ENCODE measurements at places on chromosomes 4 and X.

DNA sequence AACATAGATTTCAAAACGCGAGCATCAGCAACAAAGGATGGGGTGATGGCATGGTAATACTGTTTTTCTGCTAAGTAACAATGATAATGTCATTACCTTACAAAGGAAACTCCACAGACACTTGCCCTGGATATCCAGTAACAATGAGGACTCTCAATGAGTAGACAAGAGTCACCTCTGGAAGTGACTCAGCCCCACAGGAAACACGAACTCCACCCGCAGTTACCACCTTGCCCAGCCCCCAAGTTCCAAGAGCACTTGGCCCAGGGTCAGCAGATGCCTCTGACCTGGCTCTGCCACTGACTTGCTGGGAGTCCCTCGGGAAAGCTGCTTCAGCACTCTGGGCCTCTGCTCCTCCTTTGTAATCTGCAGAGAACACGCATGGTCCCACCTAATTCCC, 110.3 kb upstream of the MAP3K15 start:
- DNase-seq, result peak; percentile 12

DNA sequence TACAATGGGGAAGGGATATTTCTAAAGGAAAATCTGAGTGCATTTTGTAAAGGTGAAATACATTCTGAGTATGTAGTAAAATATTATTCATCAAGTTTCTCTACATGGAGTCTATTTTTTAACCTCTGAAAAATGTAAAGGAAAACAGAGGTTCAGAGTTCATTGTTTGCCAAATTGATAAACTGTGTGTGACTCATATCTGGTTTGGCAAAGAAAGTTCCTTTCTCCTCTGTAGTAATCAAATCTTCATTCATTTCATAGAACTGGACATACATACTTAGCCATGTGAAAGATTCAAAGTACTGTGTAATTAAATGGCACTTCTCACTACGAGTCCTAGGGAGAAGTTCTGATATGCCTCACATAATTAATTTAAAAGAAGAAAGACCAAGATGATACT, 61.6 kb downstream of the HPGD start:
- peak; percentile 56 for DNase-seq

- no peak for DNase-seq
Measured at GRCh38 chr4:71978210-71978835, 53.5 kb upstream of the NPFFR2 start.

DNA sequence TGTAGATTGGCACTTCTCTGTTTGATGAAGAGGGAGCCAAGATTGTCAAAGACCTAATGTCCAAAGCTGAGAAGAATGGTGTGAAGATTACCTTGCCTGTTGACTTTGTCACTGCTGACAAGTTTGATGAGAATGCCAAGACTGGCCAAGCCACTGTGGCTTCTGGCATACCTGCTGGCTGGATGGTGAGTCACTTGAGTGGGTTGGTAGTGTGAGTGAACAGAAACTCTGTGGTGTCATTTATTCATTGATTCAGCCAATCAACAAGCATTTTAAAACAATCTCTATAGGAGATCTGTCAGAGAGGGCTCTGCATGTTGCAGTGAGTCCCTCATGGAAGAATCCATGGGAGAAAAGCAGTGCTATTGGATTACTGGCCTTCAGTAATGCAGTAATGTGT, 16.3 kb downstream of the TAF9B start:
- no peak for DNase-seq

DNA sequence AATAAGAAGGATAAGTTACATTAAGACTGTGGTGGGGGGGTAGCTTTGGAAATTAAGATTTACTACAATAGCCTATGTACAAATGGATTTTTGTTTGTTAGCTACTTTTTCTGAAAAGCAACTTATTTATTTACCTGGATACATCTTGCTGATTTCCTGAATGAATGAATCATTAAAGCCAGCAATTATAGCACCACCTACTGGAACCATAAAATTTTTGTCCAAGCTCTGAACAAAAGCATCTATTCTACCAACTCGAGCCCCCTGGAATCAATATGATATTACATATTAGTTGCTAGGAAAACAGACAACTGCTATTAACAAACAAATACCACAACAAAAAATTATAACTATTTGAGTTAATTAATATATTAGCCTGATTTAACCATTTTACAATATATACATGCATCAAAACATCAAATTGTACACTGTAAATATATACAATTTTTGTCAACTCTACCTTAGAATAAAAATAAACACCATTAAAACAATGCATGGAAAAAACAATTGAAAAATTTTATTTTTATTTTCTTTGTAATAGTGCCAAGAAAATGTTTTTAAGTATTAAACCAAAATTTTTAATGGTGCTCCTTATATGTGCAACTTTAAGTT, 15.3 kb downstream of the SEPSECS start:
- DNase-seq, result peak; percentile 18

DNA sequence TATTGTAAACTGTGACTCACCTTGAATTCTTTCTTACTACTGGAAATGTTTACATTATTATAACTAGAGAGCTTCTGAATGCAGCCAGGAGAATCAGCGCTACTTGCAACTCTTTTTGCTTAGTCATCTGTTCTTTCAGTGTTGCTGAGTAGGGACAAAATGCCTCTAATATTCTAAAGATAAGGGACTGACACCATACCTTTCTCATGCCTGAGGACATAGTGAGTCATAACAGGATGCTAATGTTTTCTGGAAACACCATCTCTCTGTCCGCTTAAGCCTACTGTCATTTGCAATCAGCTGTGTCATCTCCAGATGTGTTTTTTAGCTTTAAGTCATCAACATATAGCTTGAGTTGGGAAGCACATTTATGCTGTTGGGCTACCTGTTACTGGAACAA, 108.3 kb downstream of the QRFPR start:
- no peak for DNase-seq

DNA sequence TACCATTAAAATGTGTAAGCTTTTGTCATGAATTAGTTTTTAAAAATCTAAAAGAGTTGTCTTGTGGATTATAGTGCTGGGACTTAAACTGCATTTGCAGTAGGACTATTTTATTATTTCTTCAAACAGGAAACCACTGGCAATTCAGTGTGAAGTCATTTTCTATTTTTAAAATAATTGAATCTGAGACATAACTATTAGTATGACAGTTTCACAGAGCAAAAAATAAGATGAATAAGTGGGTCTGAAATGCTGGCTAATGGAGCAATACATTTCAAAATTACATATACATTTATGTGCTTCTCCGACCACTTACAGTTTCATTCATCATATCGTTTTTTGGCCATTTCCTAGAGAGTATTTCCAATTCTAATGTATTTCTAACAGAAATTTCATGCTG, 75.3 kb upstream of the RAPGEF2 start:
- no peak for DNase-seq

DNA sequence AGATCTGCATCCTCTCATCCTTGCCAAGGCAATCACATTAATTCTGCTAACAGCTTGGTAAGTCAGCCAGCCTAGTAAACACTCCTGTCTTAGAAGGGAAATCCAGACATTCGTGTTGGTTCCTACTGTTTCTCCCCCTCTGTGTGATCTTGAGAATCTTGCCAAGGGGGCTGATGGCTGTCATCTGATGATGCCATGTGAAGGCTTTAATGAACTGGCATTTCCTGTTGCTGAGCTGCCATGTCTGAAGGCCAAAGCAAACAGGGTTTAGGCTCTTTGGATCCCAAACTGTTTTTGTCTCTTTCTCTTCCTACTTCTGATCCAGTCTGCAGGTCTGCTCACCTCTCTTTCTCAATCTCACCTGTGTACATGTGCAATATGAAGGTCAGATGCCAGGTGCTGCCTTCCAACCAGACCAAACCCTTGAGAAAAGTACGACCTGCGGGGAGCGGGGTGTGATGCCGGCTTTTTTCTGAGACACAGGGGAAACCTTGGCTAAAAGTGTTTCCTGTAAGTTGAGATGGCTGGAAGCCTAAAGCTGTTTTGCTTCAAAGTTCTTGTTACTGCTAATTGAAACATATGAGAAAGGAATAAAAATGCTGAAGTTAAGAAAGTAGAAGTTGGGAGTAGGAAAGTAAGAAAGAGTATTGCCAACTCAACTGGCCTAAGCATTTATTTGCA, 532.9 kb downstream of the ANKRD50 start:
- DNase-seq, result no peak

- no peak for DNase-seq
Measured at GRCh38 chrX:50973199-50973598, 62.7 kb downstream of the BMP15 start.

- no peak for DNase-seq
Measured at GRCh38 chr4:108272046-108272445, 103.3 kb upstream of the LEF1 start.

DNA sequence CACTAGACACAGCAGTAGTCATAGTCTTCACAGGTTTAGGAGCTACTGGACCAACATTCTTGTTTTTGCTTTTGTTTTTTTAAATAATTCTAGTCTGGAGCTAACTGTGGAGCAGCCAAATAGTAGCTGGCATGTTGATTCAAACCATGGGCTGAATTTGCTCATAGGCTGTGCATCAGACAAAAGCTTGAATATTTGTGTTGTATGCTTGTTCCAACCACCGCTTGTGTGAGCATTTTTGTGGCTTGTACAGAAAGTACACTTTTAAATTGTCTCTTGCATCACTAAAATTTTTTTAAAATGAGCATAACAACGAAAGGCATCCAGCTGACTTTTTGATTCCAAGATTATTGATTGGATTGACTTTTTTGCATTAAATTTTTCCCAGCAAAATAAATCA, 39.6 kb downstream of the CCNI start:
- DNase-seq, result no peak

DNA sequence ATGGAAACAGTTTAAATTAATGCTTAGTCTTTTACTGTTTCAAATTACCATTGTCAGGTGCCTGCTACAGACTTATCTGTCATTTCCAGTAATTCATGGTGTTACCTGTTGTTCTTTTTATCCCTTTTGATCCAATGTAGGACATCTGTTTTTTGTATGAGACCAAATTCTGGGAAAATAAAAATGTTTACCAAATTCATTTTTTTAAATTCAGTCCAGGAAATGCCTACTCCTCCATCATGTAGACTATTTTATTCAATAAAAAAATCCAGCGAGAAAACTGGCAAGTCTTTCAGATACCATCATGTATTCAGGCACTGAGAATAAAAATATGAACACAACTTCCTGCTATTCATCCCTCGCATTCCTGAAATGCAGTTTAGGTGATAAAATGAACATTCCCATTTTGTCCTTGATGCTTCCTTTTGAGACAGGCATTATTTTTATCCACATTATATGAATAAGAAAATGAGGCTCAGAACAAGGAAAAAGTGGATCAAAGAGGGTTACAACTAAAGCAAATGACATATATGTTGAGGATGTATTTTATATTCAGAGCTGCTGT, 584.2 kb downstream of the SPRY1 start:
- no peak for DNase-seq

DNA sequence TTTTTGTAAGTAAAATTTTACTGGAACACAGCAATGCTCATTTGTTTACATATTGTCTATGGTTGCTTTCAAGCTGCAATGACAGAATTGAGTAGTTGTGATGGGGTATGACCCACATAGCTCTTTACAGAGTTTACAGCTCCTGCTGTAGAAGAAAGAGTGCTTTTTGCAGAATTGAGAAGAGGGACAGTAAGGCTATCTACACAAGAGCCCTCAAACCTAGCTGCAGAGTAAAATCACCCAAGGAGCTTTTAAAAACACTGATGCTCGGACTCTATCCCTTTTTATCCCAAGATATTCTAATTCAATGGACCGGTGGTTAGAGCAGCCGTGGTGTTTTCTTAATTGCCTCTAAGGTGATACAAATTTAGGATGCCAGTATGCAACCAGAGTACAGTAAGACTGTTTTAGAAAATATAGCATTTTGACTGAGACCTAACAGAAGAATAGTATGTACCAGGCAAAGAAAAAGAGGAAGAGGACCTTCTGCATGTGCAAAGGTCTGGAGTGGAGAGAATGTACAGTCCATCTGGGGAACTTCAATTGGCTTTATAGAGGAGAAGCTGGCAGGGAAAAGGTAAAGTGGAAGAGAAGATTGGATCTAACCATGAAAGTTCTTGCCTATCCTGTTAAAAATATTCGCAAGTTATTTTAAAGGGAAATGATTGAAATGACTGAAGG, 663.6 kb upstream of the CPEB2 start:
- DNase-seq, result no peak

- no peak for DNase-seq
Measured at GRCh38 chr4:47675806-47676205, 162.1 kb downstream of the CORIN start.

DNA sequence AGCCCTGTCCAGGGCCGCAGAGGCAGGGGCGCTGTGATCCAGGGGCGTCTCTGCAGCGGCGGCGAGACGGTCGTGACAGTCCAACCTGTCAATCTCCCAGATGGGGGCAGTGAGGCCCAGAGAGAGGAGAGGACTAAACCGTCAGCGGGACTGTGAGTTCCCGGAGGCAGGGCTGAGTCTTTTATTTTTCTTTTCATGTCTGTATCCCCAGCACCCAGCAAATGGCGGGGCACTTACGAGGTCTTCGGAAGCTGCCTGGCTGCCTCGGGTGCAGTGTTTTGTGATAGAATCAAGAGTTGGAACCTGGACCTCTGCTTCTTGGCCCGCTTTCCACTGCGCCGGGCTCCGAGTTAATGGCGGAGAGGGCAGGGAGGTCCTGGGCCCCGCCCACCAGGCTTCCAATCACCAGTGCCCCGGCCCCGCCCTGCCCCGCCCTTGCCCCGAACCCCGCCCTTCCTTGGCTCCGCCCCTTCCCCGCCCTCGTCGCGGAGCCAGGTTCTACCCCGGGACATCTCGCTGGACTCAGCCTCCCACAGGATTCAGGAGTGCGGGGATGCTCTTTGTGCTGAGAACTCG, 35.3 kb upstream of the GRPEL1 start:
- DNase-seq, result peak; percentile 88

GRCh38 chrX:23819385-23820234, 36.6 kb downstream of the SAT1 start:
- DNase-seq, result no peak

GRCh38 chr4:1417522-1418390, 11.5 kb upstream of the NKX1-1 start:
- peak; percentile 2 for DNase-seq

- no peak for DNase-seq
Measured at GRCh38 chr4:109915385-109916026, 2.8 kb downstream of the EGF start.

DNA sequence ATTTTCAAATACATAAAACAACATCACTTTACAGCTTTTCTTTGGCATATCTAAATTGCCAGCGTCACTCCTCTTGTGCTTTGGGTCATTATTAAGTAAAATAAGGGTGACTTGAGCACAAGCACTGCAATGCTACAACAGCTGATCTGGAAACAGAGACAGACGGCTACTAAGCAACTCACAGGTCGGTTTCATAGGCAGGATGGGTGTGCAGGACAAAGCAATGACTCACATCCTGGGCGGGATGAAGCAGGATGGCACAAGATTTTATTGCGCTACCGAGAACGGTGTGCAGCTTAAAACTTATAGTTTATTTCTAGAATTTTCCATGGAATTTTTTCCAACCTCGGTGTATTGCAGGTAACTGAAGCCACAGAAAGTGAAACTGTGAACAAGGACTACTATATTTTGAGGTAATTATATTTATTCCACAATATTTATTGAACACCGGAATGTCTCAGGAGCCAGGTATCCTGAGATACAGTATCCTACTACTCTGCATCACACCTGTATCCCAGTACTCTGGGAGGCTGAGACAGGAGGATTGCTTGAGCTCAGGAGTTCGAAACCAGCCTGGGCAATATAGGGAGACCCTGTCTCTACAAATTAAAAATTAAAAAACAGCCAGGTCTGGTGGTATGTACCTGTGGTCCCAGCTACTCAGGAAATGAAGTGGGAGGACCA, 215.5 kb downstream of the APBB2 start:
- peak; percentile 79 for DNase-seq

- no peak for DNase-seq
Measured at GRCh38 chr4:77124576-77124975, 32.4 kb upstream of the CCNG2 start.

- peak; percentile 52 for DNase-seq
Measured at GRCh38 chrX:39705290-39705689, 392.5 kb downstream of the BCOR start.
